Fibroblast of skin of right biceps (primary cell): ENCODE measurements at places on chromosomes 2 and 18.

DNA sequence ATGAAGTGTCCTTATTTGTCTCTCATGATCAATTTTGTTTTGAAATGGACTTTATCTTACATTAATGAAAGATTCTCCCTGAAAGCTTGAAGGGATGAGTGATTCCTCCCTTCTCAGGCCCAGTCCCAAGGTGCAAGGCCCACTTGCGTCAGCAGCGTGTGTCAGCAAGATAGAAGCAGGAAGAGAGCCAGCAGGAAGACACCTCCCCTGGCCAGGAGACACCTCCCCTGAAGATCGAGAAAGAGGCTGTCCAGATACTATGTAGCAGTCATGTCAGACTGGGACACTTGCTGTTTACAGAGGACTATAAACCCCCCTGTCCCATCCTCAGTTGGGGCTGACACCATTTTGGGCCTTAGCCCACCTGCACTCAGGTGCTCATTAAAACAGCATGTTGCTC lies 38.3 kb downstream of the TIMM21 start:
- DNase-seq: no peak

DNA sequence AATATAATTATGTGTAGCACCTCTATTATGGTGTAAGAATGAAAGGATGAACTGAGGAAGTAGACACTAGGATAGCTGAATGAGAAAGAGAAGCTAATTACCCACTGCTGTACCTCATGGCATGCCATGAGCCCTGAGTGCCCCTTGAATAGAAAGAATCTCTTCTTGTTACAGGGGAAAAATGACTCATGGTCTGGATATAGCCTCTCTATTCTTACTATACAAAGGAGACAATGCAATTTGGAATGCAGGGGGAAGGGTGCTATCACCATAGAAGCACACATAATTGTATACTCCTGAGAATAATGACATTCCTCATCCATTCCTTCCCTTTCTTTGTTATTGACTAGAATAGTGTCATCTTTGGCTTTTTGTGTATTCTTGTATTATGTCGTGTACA lies 385.2 kb downstream of the CDH7 start:
- DNase-seq: peak; percentile 61

DNA sequence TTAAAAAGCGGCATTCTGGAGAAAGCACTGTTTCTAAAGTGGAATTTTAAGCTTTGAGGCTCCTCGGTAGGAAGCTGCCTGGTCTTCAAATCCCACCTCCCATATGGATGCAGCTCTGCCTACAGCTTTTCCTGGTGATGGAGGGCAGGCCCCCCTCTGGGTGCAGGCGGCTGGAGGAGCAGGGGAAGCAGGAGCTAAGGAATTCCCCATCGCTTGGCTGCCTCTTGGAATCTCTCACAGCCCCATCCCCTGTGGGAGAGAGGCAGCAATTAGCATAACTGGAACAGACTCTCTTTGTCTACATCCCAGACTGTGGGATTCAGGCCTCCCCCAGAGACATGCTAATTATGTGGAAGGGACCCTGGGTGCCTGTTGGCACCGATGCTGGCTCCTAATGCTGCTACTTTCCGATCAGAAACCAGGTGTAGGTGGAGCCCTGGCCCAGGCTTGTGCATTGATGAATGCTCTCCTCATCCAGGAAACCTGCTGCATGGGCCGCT lies 51.3 kb downstream of the LIPG start:
- no peak for DNase-seq

- DNase-seq: no peak
Observed at GRCh38 chr18:392928-393573, 107.5 kb downstream of the COLEC12 start.

- no peak for DNase-seq
Observed at GRCh38 chr2:31654241-31654640, 73.5 kb upstream of the SRD5A2 start.

DNA sequence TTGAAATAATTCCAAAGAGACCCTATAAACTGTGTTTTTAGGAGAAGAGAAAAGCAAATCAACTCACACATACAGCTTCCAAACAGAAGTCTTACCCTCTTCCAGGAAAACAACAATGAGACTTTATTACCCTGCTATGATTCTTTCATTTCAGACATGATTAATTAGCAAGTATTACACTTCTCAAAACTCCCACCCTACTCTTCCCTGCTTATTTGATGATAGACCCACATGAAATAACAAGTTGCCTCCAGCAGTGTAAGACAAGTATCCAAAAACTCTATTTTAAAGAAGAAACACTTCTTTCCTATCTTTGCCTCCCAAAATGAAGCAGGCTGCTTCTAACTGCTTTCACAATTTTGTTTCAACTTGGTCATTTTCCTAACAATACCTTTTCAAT lies 4.1 kb downstream of the FIGN start:
- no peak for DNase-seq

- no peak for DNase-seq
Observed at GRCh38 chr18:32595832-32596231, 125.2 kb upstream of the GAREM1 start.

DNA sequence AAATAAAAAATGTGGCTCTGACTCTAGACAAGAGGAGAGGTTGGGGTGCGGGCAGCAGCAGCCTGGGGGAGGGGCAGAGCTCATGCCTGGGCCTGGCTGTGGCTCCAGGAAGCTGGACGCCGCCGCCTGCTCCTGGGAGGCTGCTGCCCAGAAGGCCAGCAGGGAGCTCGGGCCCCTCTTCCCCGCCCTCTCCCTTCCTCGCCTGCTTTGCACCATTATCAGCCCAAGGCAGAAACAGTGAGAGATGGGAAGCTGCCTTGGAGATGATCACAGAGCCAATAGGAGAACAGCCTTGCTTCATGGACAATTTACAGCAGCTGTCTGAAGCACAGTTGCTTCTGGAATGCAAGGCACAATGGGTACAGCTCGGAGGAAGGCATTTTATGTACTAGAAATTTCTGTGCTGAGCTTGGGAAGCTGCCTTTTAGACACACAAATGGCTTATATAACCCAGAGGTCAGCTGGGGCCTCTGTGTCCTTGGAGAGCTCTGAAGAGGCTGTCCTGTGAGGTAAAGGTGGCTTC lies 55.3 kb upstream of the AFF3 start:
- peak; percentile 89 for DNase-seq

DNA sequence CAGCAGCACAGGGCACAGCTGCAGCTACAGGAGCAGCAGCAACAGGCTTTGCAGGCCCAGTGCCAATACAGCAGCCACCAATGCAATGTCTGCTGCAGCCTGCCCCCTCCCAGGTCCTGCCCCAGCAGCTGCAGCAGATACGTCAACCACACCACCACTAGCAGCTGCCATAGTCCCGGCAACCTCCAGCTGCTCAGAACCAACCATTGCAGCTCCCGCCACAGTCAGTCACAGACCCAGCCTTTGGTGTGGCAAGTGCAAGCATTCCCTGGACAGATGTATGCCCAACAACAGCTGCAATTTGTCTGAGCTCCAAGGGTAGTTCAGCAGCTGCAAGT lies 53.3 kb upstream of the TUBA3E start:
- DNase-seq: no peak

GRCh38 chr2:26246818-26247217 lies 2.1 kb downstream of the HADHB start:
- peak; percentile 19 for DNase-seq

GRCh38 chr18:54671291-54671881 lies 80.3 kb downstream of the DYNAP start:
- peak; percentile 30 for DNase-seq

DNA sequence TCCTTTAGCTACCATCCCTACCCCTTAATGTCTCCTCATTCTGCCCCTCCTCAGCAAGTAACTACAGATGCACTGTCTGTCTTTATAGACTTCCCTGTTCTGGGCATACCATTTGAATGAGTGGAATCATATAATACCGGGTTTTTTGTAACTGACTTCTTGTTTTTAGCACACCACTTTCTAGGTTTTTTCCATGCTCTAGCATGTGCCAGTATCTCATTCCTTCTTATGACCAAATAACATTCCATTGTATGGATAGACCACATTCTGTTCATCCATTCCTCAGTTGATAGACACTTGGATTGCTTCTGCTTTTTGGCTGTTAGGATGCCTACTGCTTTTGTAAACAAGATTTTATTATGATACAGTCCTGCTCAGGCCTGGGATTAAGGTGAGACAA lies 154.7 kb downstream of the TSN start:
- DNase-seq: peak; percentile 20

GRCh38 chr2:207279520-207279919 lies 113.8 kb upstream of the KLF7 start:
- DNase-seq: no peak

DNA sequence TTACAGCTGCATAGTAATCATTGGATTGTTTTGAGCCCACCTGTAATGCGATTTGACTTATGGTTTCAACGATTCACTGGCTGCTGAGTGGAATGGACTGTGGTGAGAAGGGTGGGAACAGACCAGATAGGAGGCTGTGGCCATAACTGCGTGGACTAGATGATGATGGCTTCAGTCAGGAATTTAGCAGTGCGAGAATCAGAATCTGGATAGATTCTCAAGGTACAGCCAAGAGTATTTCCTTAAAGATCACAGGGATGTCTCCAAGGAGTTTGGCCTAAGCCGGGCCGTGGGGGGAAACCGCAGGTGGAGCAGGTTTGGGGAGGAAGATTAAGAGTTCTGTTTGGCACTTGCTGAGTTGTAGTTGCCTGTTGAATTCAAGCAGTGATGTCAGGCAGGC lies 44.0 kb upstream of the CHMP1B start:
- DNase-seq: peak; percentile 52

DNA sequence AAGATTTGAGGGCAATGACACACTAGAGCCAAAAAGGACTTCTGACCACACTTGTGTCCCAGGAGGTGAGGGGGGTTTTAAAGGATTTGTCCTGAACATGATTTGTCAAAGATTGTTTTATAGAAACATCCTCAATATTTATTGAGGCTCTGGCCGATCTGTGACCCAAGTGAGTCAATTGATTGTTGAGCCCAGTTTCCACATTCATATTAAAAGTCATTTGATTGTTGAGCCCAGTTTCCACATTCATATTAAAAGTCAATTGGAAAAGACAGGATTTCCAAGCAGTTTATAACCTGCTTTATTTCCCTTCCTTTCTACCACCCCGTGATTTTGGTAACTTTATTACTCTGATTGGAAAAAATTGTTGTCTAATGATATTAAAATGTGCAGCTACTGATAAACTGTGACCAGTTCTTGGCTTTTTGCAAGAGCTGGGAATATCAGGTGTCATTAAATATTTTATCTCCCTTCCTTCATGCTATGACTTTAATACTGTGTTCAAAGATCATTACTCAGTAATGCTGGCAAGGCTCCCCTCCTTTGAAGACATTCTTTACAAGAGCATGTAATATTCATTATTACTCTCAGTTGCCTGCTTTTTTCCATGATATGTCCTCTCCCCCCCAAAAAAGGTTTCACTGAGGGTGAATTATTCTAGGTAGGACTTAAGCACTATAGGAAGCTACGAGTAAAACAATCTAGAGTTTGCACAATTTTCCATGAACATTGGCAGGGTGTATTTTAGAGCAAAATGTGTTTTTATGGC lies 75.3 kb downstream of the HRH4 start:
- DNase-seq: no peak

DNA sequence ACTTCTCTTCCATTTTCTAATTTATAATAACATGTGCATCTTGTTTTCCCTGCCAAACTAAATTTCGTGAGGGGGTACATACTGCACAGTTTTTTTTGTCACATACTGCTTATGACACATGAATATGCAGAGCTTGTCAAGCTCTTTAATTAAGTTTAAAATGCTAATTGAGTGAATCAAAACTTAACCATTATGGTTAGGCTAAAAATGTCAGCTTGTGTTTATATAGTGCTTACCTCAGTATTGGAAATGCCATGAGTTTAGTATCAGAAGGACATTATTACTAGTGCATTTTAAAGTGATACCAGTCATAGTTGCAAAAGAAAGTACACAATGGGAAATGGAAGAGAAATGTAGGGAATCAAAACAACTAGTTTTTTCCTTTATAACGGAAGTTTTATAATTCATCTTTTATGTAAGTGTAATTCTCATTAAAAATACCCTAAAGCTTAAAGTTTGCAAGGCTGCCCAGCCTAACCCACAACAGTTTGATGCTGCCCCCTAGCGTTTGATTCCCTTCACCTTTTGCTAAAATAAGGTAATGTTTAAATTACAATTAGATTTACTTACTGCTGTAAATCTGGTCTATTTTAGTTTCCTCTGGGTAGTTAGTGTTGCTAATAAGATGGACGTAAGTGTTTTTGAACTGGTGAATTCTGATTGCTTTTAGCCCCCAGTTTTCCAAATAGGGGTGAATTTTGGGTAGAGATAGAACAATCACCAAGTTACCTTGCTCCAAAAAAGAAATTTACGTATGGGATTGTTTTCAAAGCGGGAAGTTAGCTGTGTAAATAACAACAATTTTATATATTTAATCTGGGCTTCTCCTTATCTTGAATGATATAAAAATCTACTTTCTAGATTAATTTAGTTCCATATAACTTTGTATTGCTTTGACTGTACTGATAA lies 3.2 kb downstream of the SLC39A10 start:
- peak; percentile 70 for DNase-seq

- peak; percentile 94 for DNase-seq
Observed at GRCh38 chr2:200787351-200788120, 24.2 kb upstream of the BZW1 start.

DNA sequence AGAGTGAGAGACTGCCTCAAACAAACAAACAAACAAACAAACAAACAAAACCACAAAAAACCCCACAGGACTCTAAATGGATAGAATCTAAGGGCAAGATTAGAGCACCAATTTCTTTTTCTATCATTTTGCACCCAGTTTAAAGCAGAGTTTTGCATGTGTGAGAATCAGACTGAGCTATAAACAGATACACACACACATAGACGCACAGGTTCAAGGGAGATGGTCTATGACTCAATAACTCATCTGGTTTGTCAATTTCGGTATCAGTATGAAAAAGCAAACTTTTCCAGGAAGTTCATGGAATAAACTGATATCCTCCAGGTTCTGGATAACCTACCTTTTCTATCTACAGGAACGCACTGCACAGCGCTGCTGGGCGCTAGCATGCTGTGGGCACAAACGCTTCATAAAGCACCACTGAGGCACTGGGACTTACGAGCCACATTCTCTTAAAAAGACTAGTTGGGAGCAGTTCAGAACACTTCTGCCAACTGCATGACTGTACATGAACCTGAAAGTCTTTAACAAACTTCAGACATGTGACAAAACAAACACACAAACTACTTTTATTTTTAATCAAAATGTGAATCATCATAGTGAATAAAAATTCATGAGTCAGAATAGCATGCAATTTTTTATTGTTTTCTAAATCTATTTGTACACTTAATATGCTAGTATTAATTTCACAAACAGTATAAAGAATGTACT lies 46.6 kb downstream of the ID2 start:
- no peak for DNase-seq

- peak; percentile 9 for DNase-seq
Observed at GRCh38 chr18:53380063-53380639, 844.3 kb downstream of the MBD2 start.

- no peak for DNase-seq
Observed at GRCh38 chr2:2788076-2788475, 457.0 kb upstream of the MYT1L start.
